Activated T-helper 1 cell treated with anti-CD3 and anti-CD28 coated beads, Interleukin-2, amount 50 U/mL, for 16 hours (primary cell): ENCODE measurements at places on chromosomes 3 and 15.

GRCh38 chr3:157023226-157023625, 136.7 kb downstream of the CCNL1 start:
- DNase-seq, result no peak

DNA sequence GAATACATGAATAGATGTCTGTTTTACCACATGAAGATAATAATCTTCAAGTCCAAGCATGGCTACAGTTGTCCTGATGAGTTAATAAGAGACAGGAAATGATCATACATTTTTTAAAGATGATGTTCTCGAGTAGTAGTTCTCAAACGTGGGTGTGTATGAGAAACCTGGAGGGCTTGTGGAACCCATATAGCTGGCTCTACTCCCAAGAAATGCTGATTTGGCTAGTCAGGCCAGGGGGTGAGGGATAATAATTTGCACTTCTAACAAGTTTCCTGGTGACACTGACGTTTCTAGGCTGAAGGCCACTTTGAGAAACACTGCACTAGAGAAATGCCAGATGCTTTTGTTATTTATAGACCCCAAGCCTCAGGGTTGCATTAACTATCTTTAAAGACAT, 37.0 kb downstream of the ROPN1B start:
- no peak for DNase-seq

- DNase-seq, result no peak
Measured at GRCh38 chr3:122080207-122080587, 25.0 kb downstream of the CD86 start.

DNA sequence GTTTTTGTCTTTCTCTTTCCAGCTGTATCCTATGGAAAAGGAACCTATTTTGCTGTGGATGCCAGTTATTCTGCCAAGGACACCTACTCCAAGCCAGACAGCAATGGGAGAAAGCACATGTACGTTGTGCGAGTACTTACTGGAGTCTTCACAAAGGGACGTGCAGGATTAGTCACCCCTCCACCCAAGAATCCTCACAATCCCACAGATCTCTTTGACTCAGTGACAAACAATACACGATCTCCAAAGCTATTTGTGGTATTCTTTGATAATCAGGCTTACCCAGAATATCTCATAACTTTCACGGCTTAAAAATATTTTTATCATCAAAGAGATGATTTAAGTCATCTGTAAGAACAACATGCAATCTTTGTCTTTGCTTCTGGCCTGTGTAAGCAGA, 44.9 kb upstream of the PARP14 start:
- DNase-seq, result no peak

- no peak for DNase-seq
Measured at GRCh38 chr3:100796556-100796955, 87.3 kb downstream of the TFG start.

- no peak for DNase-seq
Measured at GRCh38 chr3:149385617-149386298, 8.3 kb upstream of the TM4SF1 start.

DNA sequence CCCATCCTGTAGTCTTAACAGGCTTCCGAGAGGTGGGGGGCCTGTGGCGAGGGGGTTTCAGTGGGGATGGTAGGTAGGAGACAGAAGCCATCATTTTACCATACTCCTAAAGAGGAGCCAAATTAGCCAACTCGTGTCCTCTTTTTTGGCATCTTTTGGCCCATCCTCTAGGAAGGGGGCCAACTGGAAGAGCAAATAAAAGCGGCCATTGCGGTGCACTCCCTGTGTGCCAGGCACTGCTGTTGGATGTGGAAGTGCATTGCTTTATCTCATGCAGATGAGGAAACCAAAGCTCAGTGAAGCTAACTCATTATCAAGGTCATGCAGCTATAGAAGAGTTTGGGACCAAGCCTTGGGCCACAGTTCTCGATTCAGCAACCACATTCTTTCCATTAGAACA, 6.1 kb downstream of the SEMA4B start:
- DNase-seq, result no peak

- no peak for DNase-seq
Measured at GRCh38 chr15:48433226-48433886, 102.1 kb downstream of the DUT start.

DNA sequence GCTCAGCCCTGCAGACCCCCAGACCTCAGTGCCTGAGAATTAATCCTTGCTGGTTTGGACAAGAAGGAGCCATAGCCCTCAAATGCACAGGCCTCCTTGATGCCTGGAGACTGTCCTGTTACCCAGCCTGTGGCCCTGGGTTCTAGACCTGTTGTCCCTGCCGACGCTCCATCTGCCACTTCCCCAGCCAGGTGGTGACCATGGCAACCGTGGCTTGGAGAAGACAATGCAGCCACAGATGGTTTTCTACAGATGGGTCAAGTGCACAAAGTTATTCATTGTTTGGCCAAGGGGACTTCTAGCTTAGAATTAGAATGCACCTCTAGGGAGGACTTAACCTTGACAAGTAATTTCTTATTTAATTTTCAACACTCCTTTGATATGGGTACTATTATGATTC, 297.1 kb downstream of the UACA start:
- no peak for DNase-seq

GRCh38 chr3:5212628-5213573, 25.4 kb downstream of the EDEM1 start:
- DNase-seq, result no peak

- DNase-seq, result no peak
Measured at GRCh38 chr3:9168241-9168741, 81.2 kb downstream of the SRGAP3 start.

DNA sequence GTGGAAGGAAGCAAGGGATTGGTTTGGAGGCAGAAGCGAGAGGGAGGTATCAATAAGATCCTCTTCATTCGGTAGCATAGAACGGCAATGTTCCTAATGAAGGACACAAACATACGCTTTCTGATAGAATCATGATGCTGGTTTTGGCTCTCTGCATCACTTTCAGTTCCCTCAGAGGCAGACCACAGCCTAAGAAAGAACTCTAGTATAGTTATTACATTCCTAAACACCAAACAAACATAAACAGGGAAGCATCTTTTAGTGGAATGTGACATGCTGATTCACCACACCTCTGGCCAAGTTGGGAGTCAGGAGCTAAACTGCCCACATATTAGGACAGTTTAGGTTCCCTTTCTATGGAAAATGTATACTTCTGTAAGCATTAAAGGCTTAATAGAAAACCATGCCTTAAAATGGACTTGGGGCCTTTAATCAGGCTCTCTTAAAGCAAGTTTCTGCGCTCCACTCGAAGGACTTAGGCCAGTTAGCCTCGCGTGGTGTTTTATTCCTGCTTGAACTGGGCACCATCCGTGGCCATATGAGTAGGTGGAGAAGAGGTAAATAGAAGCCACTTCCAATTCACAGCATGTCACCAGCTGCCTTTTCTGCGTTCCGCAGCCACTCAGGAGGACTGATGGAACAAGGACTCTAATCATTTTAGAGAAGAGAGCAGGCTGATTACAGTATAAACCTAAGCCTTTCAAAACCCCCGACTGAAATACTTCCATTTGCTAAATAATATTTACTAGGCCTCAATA, 53.7 kb downstream of the CD47 start:
- no peak for DNase-seq

DNA sequence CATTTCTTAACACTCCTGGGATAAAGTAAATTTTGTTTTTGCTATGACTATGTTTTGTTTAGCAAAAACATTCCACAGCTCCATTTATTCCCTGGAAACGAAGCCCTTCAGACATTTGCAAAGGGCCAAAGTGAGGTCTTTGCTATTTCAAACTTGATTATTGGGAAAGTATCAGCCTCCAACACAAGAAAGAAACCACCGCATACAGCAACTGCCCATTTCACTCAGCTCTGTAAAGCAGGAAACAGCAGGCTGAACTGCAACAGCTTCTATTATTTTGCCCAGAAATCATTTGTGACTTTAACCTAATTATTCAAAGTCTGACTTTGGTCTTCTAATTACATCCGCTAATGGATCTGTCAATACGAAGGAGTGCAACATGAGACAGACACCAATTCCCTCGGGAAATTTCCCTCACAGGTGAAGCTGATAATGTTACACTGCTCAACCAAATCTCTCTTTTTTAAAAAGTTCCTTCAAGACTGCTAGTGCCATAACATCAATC, 72.1 kb downstream of the RFTN1 start:
- no peak for DNase-seq

GRCh38 chr3:54951405-54951804, 23.5 kb upstream of the LRTM1 start:
- no peak for DNase-seq

DNA sequence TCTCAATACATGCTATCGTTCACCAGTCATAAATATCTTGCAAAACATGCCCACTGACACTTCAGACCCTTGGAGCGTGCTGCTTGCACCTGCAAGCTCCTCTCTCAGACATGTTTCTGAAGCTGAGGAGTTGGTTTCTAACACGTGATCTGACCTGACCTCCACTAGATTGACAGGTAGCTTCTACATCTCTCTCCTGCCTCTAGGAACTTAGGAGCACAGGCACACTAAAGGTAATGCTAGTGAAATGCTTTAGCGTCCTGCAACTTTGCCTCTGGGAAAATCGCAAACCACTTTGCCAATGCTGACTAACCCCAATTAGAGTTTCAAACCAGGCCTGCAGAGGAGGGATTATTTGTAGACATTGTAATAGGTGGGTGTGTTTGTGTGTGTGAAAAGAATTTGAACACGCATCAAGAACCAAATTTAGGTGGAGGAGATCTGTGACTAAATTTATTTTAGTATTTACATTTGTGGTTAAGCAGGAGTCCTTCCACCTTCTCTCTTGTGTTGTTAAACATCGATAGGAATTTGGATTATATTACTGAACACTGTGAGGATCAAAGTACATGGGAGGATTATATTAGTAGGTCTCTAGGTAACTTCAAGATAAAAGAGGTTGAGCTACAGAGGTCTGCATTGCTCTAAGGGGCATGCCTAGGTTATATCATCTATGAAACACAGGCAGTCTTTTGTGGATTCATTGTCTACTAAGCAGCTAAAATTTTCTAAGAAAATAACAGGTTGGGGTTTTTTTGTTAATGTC, 86.7 kb upstream of the ZBED2 start:
- no peak for DNase-seq

DNA sequence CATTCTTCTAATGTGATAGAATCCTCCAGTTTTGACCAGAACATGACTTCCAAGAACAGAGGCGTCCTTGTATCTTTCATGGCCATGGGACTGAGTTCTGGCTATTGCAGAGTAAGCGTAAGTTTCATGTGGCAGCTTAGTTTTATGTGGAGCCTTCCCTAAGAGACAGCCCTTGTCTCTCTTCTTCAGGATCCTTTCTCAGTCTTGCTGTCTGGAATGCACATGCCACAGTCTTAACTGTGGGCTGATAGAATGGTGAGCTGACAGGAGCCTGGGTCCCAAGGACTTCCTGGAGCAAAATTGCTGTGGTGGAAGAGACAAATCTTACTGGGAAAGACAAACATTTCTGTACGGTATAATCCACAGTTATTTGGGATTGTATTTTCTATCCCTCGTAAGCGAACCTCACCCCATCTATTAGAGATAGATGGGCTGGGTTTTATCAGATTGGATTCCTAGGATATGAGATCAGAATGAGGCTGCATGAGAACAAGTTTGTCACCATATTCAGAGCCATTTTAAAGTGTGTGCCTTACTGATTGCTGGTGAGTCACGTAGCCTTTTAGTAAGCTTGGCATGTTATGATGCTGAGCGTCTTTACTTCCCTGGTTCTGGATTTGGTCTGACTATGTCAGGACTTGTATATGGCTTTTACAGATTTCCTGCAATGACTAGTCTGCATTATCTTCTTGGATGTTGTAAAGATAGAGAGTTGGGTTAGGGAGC, 32.8 kb downstream of the CDIN1 start:
- no peak for DNase-seq

GRCh38 chr3:123028233-123028828, 768 bp upstream of the SEMA5B start:
- no peak for DNase-seq

- no peak for DNase-seq
Measured at GRCh38 chr3:57864853-57865252, 108.7 kb downstream of the SLMAP start.

DNA sequence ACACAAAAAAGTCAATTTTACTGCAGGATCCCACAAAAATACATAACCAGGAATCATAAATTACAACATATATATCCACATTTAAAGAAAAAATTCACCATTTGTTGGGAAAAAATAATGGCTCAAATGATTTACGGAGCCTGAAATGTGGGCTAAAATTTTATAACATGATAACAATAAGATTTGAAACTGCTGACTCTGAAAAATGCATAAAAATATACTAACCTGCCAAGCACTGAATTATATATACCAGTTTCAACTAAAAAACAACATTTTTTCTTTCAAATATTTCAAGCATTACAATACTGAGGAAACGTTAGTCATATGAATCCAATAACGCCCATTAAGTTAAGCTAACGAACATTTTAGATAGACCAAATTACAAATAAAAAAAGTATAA, 12.2 kb upstream of the MYO5C start:
- no peak for DNase-seq

DNA sequence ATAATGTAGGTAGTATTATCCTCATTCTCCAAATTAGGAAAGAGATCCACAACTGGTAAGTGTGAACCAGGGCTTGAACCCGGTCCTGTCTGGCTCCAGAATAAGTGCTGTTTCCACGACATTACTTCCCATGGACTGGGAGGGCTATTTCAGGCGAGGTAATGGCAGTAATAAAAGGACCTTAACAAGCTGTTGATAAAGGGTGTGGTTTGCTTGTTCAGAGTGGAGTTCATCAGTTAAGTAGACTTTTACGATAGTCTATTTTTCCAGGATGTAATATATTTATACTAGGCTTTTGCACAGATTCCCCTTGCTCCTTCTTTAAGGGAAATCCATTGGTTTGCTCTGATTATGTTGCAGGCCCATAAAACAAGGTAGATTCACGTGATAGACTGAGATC, 88.4 kb upstream of the TNFAIP8L3 start:
- DNase-seq, result no peak

DNA sequence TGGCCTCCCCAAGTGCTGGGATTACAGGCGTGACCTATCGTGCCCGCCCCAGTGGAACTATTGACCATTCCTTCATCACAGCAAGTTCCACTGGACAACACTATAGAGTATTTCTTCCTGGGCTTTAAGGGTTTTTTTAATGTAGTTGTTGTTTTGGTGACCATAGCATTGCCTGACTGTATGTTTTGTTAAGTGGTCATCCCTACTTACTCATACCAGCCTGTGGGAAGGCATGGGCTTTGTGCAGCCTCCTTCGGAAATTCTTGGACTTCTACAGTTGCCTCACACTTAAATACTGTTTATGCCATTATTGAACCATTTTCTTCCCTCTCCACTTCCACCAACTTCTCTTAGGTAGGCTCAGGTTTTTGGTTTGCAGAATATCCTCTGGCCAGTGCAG, 19.9 kb upstream of the ALPK3 start:
- DNase-seq, result no peak

- DNase-seq, result no peak
Measured at GRCh38 chr3:52118156-52118875, 35.9 kb downstream of the POC1A start.
